Fibroblast of villous mesenchyme (primary cell): ENCODE measurements at places on chromosomes 6 and 20. TPM values are rescaled to one million over a fixed set of nuclear protein-coding genes. Genes with fewer than 3 reads are reported as not detected.

- no peak for DNase-seq
These were observed 13.4 kb upstream of the MAPK13 start for GRCh38 chr6:36116943-36117342.

- no peak for DNase-seq
These were observed 70.2 kb downstream of the SNX9 start for GRCh38 chr6:157893238-157893637.

- DNase-seq: peak; percentile 85
These were observed 20.7 kb downstream of the GTPBP2 start for GRCh38 chr6:43608310-43608763.

- DNase-seq: no peak
These were observed 19.5 kb downstream of the TFEB start for GRCh38 chr6:41715795-41716515.

DNA sequence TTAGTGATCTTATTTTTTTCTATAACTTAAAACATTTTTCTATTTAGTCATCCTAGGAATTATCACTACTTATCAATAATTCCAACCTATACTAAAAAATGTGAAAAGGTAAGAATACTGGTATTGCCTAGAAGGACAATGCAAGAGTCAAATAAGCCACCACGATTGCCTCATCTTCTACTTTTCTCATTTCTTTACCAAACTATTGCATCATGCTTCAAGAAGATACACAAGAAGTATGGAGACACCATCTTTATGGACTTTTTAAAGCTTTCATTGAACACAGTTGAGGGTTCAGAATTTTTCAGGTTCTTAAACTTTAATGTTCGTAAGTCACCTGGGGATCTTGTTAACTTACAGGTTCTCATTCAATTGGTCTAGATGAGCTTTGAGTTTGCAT, 25.9 kb downstream of the ELOVL2 start:
- no peak for DNase-seq

GRCh38 chr20:10316582-10316981, 98.0 kb downstream of the SNAP25 start:
- no peak for DNase-seq

- no peak for DNase-seq
These were observed 217.1 kb downstream of the FARS2 start for GRCh38 chr6:5478380-5478779.

DNA sequence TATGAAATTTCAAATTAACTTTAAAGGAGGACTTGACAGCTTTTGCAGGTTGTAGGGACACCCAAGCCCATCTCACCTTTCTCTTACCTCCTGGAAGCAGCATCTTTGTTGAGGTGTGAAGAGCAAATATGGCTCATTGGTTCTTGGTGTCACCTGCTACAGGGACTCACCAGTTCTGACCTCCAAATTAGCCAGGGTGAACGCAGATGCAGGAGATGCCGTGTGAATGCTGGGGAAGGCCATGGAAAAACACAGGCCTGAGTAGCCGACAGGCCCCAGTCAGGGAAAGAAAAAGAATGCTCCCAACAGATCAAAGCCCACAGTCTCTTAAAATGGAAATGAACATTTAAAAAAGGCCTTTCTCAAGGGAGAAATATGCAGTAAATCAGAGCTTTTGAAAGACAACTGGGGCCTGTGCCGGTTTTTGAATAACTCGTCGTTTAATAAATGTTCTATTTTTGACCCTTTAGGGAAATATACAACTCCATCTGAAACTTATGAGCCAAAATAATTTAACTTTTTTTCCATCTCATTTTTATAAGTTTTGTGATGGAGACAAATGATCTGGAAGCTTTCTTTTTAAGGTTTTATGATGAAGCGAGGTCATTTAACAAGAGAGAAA, 167.5 kb downstream of the CD83 start:
- DNase-seq: no peak

- no peak for DNase-seq
These were observed 41.1 kb upstream of the MAP3K4 start for GRCh38 chr6:160950507-160950906.

GRCh38 chr6:153817173-153817572, 221.9 kb upstream of the OPRM1 start:
- DNase-seq: no peak

- DNase-seq: no peak
These were observed 851.2 kb downstream of the DHX35 start for GRCh38 chr20:39813190-39813829.

- peak; percentile 39 for DNase-seq
These were observed 142.3 kb upstream of the TENT5A start for GRCh38 chr6:81894788-81895271.

- no peak for DNase-seq
These were observed 236.6 kb upstream of the RNF24 start for GRCh38 chr20:4252005-4252404.

Gene VSTM2L
- 0.32 and 1.3 TPM in 2 replicates for total RNA-seq

Gene ESR1
- 1.9 and 2.6 TPM in 2 replicates for total RNA-seq

Gene SMLR1
- total RNA-seq: not detected in 2 replicates
